ENCODE measurements at places on chromosomes 1 and 21.

DNA sequence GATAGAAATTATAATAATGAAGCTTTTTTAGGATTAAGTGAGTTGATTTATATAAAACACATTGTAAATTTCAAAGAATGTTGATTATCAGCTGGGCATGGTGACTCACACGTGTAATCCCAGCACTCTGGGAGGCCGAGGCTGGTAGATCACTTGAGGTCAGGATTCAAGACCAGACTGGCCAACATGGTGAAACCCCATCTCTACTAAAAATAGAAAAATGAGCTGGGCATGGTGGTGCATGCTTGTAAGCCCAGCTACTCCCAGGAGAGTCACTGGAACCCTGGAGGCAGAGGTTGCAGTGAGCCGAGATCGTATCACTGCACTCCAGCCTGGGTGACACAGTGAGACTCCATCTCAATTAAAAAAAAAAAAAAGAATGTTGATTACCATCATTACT lies 18.4 kb downstream of the ADAMTS1 start:
- DNase-seq, result no peak

GRCh38 chr1:203378556-203379245 lies 27.8 kb upstream of the FMOD start:
- DNase-seq, result no peak

DNA sequence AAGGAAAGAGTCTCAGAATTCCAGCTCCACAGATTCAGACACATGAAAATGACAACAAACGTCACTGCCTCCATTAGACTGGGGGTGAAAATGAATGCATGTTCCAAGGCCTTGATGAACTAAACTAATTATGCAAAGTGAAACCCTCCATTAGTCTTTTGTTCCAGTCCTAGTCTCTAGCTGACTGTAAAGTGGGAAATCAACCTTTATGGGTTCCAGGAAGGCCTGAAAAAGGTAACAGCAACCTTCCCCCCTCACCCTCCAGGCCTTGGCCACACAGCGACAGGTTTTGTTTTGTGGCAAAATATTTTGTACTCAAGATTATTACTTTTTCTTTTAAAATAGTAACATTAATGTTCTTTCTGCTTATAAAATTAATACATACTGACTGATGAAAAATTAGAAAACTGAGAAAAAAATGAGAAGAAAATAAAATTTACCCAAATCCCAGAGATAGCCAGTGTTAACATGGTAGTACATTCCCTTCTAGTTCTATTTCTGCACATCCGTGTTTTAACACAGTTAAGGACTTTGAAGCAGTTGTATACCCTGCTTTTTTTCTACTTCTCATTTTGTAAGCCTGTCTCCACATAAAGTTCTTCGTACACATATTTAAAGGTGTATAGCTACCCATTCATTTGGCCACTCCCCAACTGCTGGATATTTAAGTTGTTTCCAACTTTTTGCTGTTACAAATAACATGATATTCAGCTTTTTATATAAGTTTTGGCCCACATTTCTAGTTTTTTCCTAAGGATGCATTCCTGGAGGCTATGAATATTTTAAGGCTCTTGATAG lies 60.9 kb downstream of the CD2 start:
- no peak for DNase-seq

GRCh38 chr1:182367926-182368325 lies 23.7 kb downstream of the GLUL start:
- no peak for DNase-seq

DNA sequence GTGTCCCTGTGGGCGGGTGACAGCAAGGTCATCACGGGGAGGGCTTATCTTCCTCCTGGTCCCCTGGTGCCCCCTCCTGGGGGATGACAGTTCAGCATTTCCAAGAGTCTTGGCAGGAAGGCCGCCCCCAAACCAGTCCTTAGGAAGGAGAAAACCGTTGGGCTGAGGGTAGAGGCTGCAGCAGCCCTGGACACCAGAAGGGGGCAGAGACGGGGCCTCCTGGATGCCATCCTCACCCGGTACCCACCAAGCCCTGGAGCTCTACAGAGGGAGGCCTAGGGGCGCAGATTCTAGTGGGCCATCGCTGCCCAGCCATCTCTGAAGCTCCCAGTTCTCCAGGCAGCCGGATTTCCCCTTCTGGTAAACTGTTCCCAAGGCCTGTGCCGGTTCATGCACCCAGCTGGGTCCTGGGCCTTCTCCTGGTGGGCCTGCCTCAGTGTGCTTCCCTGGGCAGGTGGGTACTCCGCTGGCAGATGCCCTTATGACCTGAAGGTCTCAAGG lies 14.8 kb upstream of the ZNF669 start:
- DNase-seq, result no peak

- no peak for DNase-seq
Observed at GRCh38 chr1:202172015-202172355, 11.6 kb upstream of the PTPN7 start.

DNA sequence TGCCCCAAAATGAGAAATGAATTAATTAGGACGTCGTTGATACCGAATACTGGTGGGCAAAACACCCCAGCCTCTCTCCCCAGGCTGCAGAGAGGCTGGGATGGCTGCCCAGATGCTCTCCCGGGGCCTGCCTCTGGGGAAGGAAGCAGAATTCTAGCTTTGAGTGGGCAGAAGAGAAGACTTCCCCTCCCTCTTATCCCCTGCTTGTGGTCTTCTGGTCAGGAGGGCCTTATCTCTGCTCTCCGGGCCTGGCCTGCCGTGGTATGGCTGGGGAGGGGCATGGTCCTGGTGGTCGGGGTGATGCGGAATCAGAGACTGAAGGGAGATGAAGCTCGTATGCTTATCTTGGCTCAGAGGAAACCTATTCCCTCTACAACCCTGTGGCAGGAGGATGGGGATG lies 9.8 kb upstream of the CSF3R start:
- DNase-seq, result no peak

DNA sequence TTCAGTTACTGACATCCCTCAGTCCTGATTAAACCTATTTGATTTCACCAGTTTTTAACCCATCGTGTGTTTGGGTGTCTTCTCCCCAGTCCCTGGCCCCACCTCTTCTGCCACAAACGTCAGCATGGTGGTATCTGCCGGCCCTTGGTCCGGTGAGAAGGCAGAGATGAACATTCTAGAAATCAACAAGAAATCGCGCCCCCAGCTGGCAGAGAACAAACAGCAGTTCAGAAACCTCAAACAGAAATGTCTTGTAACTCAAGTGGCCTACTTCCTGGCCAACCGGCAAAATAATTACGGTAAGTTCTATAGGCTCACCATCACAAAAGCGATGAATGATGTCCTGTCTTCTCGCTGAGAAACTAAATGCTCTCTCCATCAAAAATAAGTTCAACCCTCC lies 28.7 kb downstream of the NBPF3 start:
- DNase-seq, result no peak

DNA sequence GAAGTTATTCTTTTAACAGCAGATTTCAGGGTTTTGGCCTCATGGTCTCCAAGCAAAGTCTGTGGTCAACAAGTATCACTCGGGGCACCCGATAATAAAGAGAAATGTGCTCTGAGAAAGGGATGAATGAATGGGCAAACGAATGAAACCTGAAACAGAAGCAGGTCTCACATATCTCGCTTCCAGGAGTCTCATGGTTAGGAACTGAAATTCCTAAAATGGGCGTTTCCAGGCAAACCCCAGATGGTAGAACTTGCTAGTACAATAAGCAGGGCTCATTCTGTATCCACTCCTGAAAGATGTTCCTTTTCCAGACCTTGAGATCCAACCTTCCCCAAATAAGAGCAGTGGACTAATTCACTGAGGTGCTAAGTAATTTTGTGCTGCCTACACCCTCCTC lies 87.2 kb downstream of the LAMC2 start:
- DNase-seq, result no peak

DNA sequence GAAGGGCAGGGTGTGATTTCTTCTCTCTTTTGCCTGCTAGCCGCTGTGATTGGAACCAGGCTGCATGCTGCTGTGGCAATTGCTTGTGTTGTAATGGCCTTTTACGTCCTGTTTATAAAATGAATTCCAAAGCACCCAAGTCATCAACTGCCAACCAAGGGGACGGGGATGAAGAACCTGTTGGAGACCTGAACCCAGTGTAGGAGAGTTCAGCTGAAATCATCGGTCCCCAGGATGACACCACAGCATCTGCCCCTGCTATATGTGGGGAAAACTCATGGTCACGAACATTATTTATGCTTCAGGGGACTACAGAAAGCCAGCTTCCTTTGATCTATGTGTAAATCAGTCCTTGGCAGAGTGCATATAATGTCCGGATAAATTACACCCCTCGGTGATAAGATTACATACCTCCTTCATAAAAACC lies 3.8 kb downstream of the TMEM167B start:
- no peak for DNase-seq

- no peak for DNase-seq
Observed at GRCh38 chr1:207670997-207671396, 26.1 kb downstream of the CR1L start.

DNA sequence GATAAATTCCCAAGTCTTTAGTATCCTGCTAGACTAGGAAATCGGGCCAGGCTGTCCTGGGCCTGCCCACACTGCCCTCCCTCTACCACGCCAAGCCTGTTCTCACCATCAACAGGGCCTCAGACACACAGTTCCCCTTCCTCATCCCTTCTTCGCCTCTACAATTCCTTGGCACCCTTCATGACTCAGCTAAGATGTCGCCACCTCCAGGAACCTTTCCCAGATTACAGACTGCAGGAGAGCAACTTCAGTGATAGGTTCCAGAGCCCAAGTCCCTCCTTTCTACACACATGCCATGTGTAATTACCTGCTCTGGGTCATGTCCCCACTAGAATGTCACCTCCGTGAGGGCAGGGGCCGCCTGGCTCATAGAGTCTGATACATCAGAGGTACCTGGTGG lies 3.3 kb downstream of the RIMS3 start:
- no peak for DNase-seq

GRCh38 chr1:234556245-234556943 lies 53.6 kb downstream of the IRF2BP2 start:
- DNase-seq, result no peak

- no peak for DNase-seq
Observed at GRCh38 chr1:15258833-15259621, 12.0 kb downstream of the FHAD1 start.

- DNase-seq, result no peak
Observed at GRCh38 chr1:2956576-2956975, 64.7 kb upstream of the ACTRT2 start.

GRCh38 chr1:51920130-51920529 lies 41.6 kb upstream of the NRDC start:
- DNase-seq, result no peak

DNA sequence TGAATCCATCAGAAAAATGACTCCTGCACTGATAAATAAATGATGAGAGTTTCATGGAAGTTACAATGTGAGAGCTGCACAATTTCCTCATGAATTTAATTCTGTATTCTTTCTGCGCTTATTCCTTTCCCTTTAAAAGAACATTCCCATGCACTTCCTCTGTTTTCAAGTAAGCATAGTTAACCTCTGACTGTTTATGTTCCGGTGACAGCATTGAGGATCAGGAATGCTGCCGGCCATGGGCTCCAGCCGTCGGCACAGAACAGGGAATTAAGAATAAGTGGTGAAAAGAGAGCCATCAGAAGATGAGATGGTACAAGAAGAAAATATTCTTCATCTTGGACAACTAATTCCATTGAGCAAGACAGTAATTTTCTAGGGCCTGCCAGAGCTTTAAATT lies 65.3 kb downstream of the SUSD4 start:
- DNase-seq, result no peak

GRCh38 chr1:117030271-117030877 lies 28.8 kb downstream of the CD101 start:
- no peak for DNase-seq

DNA sequence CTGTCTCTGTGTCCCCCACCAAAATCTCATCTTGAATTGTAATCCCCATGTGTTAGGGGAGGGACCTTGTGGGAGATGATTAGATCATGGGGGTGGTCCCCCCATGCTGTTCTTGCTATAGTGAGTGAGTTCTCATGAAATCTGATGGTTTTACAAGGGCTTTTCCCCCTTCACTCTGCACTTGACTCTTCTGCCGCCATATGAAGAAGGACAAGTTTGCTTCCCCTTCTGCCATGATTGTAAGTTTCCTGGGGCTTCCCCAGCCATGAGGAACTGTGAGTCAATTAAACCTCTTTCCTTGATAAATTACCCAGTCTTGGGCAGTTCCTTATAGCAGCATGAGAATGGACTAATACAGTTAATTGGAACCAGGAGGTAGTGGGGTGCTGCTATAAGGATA lies 137.1 kb upstream of the RAB4A start:
- no peak for DNase-seq

DNA sequence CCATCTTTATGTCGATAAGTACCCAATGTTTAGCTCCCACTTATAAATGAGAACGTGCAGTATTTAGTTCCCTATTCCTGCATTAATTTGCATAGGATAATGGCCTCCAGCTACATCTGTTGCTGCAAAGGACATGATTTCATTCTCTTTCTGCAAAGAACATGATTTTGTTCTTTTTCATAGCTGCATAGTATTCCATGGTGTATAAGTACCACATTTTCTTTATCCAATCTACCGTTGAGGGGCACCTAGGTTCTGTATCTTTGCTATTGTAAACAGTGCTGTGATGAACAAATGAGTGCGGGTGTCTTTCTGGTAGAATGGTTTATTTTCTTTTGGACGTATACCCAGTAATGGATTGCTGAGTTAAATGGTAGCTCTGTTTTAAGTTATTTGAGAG lies 63.0 kb downstream of the HLX start:
- no peak for DNase-seq

DNA sequence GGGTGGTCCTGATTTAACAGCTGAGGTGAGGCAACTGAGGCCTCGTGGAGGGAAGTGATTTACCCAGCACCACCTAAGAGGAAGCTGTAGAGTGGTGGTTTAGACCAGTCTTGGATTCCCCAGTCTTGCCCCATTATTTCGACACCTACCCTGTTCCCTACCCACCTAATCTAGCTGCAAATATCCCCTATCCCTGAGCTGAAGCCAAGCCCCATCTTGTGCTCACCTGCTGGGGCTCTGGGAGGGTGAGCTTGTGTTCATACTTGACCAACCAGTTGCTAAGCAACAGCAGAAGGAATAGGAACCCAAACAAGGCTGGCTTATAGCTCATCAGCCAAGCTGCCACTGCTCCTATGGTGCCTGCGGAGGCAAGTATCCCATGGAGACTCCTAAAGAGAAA lies 2.0 kb downstream of the TEX46 start:
- DNase-seq, result no peak

- no peak for DNase-seq
Observed at GRCh38 chr1:89566761-89567174, 42.1 kb downstream of the LRRC8B start.

Measured in stimulated activated CD4-positive, alpha-beta T cell treated with anti-CD3 and anti-CD28 coated beads, TNF-alpha, amount 100 ng/mL, for 1 hour (primary cell).